ENCODE measurements at places on chromosomes 3 and 15.
A peak's percentile ranks its signal among the peaks of the same experiment; 100 is the strongest.

GRCh38 chr3:13570391-13571194 is 21.7 kb downstream of the FBLN2 start:
- DNase-seq: peak; percentile 4

DNA sequence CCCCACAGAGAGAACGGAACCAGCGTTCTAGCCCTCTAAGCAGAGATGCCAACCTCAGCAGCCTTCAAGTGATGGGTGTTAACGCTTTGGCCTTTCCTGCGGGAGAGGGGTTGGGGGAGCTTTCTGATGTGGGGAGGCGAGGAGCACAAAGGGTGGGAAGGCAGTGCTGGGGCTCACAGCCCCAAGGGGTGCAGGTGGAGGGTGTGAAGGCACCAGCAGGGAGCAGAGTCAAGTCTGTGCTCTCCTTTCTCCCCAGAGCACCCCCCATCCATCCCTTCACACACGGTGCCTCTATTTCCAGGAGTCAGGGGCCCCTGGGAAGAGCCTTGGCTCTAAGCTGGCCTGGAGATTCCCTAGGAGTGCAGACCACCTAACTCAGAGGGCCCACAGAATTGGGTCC is 4.1 kb downstream of the C15orf62 start:
- no peak for DNase-seq

GRCh38 chr15:42104095-42104891 is 9.9 kb upstream of the PLA2G4D start:
- no peak for DNase-seq

- DNase-seq: no peak
Observed at GRCh38 chr3:72126441-72127223, 341.7 kb upstream of the PROK2 start.

DNA sequence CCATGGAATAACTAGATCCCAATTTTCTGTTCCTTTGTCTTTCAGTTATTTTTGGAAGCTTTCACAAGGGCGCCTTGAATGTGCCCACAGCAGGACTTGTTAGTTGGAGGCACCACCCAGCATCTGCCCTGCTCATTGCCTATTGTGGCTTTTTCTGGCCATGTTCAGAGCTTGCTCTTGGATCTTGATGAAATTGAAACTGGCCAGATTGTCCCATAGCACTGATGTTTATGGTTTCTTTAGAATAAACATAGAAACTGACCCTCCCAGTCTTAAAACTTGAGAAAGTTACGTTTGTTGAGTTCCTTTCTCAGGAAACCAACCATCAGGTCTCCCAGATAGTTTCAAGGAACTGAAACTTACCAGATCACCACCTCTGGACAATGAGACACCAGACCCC is 474.7 kb downstream of the IL5RA start:
- no peak for DNase-seq

DNA sequence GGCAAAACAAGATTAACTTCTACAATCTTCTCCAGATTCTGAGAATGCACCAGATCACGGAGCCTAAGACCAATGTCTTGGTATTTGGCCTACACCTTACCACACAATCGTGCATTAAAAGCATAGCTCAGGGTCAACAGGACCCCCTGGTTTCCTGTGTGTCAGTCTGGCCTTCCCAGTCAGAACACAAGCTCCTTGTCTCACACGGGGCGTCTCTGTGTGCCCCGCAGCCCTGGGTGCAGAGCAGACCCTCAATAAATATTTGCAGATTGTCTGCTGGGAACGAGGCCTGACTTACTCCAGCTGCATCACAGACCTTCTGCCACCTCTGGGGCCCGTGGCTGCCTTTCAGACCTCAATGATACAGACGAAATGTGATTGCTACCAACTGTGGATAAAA is 82.5 kb upstream of the CTNNB1 start:
- DNase-seq: no peak

- no peak for DNase-seq
Observed at GRCh38 chr3:4462369-4463040, 4.6 kb downstream of the SUMF1 start.

- no peak for DNase-seq
Observed at GRCh38 chr15:85383470-85384148, 3.2 kb downstream of the AKAP13 start.

DNA sequence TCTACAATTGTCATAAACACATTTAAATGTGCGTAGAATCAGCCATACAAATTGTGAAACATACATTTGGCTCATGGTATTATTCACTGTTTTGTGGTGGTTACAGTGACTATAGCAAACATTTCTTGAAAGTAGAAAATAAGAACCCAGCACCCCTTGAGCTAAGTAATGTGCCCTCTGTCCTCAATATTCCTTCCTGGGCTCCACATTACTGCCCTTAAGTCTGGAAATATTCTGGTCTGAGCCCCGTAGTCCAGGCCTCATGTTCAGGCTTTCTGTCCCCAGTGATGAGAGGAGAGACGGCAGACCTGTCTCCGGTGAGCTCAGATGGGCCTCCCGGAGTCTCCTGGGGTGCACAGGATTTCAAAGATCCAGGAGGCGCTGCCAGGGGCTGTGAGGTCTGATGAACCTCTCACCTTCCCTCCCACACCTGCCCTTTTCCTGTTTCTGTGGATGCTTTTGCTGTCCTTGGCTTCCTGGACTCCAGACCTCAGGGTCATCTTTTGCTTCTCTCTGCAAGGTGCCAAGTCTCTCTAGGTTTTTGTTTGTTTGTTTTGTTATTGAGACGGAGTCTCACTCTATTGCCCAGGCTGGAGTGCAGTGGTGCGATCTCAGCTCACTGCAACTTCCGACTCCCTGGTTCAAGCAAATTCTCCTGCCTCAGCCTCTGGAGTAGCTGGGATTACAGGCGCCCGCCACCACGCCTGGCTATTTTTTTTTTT is 8.8 kb upstream of the MUC20 start:
- DNase-seq: no peak

DNA sequence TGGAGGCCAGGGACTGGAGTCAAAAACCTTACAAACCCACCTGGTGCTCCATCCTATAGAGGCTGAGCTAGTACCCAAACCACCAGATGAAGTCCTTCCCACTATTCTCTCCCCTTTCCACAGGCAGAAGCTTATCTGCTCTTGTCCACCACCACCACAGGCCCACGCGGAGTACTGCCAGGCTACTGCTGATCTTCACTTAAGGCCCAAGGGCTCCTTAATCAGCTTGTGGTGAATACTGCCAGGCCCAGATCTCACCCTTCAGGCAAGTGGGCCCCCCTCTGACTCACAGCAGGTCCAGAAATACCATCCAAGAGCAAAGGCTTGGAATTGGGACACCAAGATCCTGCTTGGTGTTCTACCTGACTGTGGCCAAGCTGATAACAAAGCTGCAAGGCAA is 598.1 kb upstream of the CBLB start:
- no peak for DNase-seq

DNA sequence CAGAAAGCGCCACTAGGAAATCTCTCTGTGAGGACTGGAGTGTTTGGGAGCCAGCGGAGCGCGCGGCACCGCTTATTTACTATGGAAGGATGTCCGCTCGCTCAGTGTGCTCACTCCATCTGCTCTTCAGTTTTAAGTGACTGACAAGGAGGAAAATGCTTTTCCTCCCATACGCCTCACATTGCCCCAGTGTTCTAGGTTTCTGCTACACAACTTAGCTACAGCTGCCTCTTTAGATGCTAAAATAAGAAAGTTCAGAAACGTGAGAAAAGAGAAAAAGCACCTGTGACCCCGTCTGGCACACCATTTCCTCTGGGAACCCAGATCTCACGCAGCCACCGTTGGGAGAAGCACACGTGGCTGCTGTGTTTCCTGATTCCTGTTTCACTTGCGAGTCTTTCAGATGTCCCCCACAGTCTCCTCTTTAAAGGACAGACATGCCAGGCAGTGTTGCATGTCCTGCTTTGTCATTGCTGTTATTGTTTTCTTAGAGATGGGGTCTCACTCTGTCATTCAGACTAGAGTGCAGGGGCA is 11.7 kb upstream of the MUSTN1 start:
- no peak for DNase-seq

DNA sequence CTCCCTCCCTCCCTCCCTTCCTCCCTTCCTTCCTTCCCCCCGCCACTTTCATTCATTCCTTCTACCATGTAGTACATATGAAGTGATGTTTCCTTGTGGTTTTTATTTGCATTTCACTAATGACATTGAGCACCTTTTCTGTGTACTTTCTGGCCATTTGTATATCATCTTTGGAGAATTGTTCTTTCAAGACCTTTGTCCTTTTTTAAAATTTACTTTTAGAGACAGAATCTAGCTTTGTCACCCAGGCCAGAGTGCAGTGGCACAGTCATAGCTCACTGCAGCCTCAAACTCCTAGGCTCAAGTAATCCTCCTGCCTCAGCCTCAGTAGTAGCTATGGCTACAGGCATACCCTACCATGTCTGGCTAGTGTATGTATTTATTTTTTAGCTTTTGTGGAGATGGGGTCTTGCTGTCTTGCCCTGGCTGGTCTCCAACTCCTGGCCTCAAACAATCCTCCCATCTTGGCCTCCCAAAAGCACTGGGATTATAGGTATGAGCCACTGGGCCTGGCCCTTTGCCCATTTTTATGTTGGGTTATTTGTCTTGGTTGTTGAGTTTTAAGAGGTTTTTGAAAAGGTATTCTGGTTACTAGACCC is 42.0 kb upstream of the CTDSPL2 start:
- DNase-seq: no peak

DNA sequence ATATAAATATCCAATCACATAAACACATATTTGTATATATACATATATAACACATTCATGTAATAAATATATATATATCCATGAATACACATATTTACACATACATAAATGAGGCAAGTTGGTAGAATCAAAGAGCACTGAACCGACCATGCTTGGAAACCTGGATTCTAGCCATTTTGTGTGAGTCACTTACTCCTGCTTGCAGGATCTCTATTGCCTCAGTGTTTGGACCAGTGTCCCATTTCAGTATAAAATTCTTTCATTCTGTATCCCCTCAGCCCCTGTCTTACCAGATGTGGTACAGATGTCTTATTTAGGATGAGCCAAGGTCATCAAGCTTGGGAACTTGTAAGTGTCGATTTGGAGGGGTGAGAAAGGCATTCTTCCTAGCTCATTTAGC is 391.4 kb upstream of the FRG2C start:
- no peak for DNase-seq

DNA sequence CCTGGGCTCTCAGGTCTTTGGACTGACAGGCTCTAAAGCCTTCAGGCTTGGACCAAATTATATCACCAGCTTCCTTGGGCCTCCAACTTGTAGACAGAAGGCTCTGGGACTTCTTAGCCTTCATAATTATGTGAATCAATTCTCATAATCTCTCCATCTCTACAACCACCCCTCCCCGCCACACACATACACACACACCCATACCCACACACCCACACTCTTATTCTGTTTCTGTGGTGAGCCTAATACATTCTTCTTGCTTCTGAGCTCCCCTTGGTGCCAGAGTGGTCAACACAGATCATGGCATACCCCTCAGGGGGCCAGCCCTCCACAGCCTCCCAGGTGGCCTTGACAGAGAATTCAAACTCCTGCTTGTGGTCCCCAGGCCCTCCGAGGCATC is 5.6 kb upstream of the NUP210 start:
- DNase-seq: no peak

GRCh38 chr3:71064291-71064955 is 519.1 kb downstream of the FOXP1 start:
- no peak for DNase-seq

DNA sequence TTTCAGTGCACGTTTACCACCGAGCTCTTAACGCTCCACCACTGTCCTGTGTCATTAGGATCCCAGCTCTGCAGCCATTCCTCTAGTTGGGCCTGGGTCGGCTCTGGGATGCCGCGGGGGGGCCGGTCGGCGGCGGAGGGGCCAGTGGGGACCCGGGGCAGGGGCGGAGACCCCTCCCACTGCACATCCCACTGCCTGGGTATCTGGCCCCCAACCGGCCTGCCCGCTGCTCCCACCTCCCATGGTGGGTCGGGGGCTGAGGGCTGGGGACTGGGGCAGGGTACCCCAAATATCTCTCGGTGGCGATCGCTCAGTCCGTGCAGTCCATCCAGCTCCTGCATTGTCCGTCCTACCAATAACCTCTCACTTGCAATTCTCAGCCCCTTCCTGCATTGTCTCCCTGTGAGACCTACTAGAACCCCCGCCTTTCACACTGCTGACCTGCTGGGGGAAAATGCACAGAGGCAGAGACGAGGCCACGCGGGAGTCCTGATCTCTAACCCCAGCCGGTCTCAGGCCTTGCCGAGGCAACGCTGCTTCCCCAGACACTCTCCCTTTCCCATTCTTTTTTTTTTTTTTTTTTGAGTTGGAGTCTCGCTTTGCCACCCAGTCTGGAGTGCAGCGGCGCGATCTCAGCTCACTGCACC is 24.0 kb upstream of the MUC20 start:
- no peak for DNase-seq

DNA sequence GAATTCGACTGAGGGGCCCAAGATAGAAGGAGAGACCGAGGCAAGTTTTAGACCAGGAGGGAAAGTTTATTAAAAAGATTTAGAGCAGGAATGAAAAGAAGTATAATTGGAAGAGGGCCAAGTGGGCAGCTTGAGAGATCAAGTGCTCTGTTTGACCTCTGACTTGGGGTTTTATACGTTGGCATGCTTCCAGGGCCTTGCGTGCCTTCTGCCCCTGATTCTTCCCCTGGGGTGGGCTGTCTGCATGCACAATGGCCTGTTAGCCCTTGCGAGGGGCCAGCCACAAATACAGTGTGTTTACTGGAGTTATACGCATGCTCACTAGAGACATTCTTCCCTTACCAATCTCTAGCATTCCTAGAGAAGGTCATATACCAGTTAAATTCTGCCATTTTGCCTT is 70.7 kb upstream of the LARS2 start:
- DNase-seq: no peak

GRCh38 chr3:30286007-30286669 is 320.3 kb upstream of the TGFBR2 start:
- peak; percentile 68 for DNase-seq

DNA sequence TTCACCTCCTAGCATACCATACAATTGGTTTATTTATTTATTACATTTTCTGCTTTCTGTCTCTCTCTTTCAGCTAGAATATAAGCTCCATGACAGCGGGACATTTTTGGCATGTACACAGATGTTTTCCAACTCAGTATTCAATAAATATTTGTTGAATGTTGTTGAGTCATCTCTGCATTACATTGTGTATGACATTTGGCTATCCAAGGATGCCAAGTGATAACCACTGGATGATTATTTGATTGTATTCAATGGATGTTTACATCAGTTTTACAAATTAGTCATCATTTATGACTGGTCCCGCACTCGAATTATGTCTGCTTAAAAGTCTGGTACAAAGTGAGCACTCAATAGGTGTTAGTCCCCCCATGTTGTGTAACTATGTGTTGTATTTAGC is 49.5 kb upstream of the STXBP5L start:
- DNase-seq: no peak

- no peak for DNase-seq
Observed at GRCh38 chr15:90231028-90232017, 2.4 kb downstream of the CIB1 start.

- DNase-seq: no peak
Observed at GRCh38 chr3:189309400-189309975, 137.7 kb downstream of the TPRG1 start.

GRCh38 chr3:24683633-24684384 is 189.2 kb upstream of the THRB start:
- DNase-seq: no peak

Measured in SHP77 treated with DMSO at 0.1 percent for 48 hours (cell line).